ENCODE measurements at places on chromosomes 6 and 20. TPM values are rescaled to one million over a fixed set of nuclear protein-coding genes. Genes with fewer than 3 reads are reported as not detected.

The GPR63 gene
- 0.71 TPM for total RNA-seq

The C20orf173 gene
- total RNA-seq = not detected

The SLC52A3 gene
- total RNA-seq = 1.1 TPM

The CEP85L gene
- total RNA-seq = 11.0 TPM

The PLCB4 gene
- total RNA-seq = 6.6 TPM

The SLCO4A1 gene
- 72.4 TPM for total RNA-seq

The PKIB gene
- total RNA-seq = 3.2 TPM

The CITED2 gene
- total RNA-seq = 275 TPM

The XKR7 gene
- 0.06 TPM for total RNA-seq

The TMEM170B gene
- 12.4 TPM for total RNA-seq

The C6orf163 gene
- total RNA-seq = 4.2 TPM

- no peaks in the 10 kb centered on the region for H3K36me3 ChIP-seq
- no peaks in the 10 kb centered on the region for H3K27me3 ChIP-seq
- no peaks in the 10 kb centered on the region for H3K4me1 ChIP-seq
- no peak overlapping the region for H3K4me3 ChIP-seq
- no peak overlapping the region for H3K27ac ChIP-seq
Measured at GRCh38 chr20:24158281-24158680, 169.7 kb upstream of the GGTLC1 start.

DNA sequence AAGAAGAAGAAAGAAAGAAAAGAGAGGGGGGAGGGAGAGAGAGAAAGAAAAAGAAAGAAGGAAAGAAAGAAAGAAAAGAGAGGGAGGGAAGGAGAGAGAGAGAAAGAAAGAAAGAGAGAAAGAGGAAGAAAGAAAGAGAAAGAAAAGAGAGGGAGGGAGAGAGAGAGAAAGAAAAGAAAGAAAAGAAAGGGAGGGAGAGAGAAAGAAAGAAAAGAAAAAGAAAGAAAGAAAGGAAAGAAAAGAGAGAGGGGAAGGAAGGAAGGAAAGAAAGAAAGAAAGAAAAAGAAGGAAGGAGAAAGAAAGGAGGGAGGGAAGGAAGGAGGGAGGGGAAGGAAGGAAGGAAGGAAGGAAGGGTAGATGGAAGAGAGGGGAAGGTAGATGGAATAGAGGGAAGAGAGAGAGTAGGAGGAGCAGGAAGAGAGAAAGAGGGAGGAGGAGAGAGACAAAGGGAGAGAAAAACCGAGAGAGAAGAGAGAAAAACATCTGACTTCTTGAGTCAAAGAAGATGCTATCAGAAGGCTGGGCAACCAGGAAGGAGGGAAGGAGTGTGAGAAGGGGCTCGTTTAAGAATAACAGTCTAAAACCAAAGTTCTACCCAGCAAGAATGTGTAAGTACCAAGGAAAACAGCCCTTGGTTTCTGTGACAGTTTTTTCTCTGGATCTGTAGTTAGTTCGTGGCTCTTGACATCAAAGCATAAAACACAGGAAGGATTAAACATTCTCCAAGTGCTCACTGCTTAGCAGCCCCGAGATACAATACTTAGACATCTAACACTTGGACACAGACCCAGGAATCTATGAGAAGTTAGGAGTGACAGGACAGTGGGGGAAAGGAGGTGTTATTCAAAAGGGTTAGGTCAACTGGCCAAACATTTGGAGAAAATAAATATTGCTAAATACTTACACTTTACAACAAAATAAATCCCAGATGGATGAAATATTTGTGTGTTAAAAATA is 131.9 kb upstream of the STMND1 start:
- H3K4me3 ChIP-seq = no peak overlapping the region
- DNase-seq = no peak
- H3K27ac ChIP-seq = no peak overlapping the region
- H3K4me1 ChIP-seq = peaks cover 5% of the 10 kb centered on the region
- no peaks in the 10 kb centered on the region for H3K27me3 ChIP-seq
- no peaks in the 10 kb centered on the region for H3K36me3 ChIP-seq

DNA sequence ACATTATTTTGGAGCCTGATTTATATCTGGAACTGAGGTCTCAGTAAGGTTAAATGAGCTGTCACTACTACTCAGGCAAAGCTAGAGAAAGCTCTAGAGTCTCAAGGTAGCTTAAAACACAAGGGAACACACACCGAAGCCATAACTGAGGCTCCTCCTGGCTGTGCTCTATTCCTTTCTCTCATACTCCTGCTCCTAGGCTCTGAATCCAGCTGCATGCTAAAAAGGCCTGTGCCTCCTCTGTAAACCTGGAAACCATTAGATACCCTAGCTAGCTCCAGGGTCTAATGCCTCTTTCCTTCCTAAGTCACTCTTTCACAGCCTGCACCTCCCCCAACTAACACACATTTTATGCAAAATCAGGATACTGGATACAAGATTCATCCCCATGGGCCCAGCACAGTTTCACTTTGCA is 17.1 kb downstream of the RIPOR2 start:
- peaks cover 4% of the 10 kb centered on the region for H3K4me1 ChIP-seq
- no peak overlapping the region for H3K4me3 ChIP-seq
- no peak overlapping the region for H3K27ac ChIP-seq
- no peaks in the 10 kb centered on the region for H3K36me3 ChIP-seq

DNA sequence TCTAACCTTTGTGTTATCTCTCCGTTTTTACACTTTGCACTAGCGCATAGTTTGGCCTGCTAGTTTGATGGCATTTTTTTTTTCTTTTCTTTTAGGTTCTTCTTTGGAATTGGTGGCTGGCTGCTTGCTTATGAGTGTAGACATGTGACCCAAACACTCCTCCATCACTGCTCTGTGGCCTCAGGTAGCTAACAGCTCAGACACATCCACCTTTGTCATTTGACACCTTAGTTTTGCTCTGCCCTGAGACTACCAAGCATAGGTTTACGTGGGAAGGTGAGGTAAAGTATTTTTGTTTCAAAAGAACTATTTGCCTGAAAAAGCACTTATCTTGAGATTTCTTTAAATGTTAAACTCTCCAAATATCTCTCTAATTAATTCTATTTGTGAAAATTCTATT is 368.4 kb upstream of the MAP3K7 start:
- no peaks in the 10 kb centered on the region for H3K36me3 ChIP-seq
- no peaks in the 10 kb centered on the region for H3K27me3 ChIP-seq
- H3K27ac ChIP-seq = no peak overlapping the region
- no peak for DNase-seq
- no peaks in the 10 kb centered on the region for H3K4me1 ChIP-seq

DNA sequence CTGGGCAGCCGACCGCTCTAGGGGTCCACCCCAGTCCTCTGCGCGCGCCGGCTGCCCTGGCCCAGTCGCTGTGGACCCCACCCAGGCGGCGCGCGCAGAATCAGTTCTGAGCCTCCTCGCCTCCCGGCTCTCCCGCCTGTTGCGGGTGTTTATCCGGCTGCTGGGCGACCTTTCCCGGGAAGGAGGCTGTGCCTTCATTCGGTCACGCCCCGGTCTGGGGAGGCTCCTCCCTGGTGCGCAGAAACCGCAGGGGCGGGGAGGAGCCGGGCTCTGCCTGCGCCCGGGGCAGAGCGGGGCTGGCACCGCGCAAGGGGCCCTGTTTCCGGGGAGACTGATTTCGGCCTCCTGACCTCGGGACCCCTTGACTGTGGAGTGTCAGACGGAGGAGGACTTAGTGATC is 80.8 kb upstream of the EYS start:
- DNase-seq = no peak
- no peak overlapping the region for H3K4me3 ChIP-seq
- no peaks in the 10 kb centered on the region for H3K4me1 ChIP-seq
- H3K27ac ChIP-seq = no peak overlapping the region

- H3K27me3 ChIP-seq = no peaks in the 10 kb centered on the region
- H3K36me3 ChIP-seq = no peaks in the 10 kb centered on the region
- no peak for DNase-seq
- no peak overlapping the region for H3K27ac ChIP-seq
- H3K4me3 ChIP-seq = no peak overlapping the region
Measured at GRCh38 chr20:6673071-6673470, 94.4 kb upstream of the BMP2 start.

GRCh38 chr20:45685896-45686295 is 15.9 kb upstream of the WFDC11 start:
- H3K4me3 ChIP-seq = no peak overlapping the region
- no peaks in the 10 kb centered on the region for H3K27me3 ChIP-seq
- H3K27ac ChIP-seq = no peak overlapping the region
- no peaks in the 10 kb centered on the region for H3K4me1 ChIP-seq
- DNase-seq = no peak

GRCh38 chr6:159897603-159898002 is 6.8 kb downstream of the MAS1 start:
- no peaks in the 10 kb centered on the region for H3K36me3 ChIP-seq
- H3K27ac ChIP-seq = no peak overlapping the region
- peaks cover 10% of the 10 kb centered on the region for H3K27me3 ChIP-seq

- H3K4me1 ChIP-seq = no peaks in the 10 kb centered on the region
- H3K27me3 ChIP-seq = no peaks in the 10 kb centered on the region
- H3K36me3 ChIP-seq = peaks cover 91% of the 10 kb centered on the region
- no peak overlapping the region for H3K4me3 ChIP-seq
- no peak for DNase-seq
Measured at GRCh38 chr20:58700823-58701222, 8.2 kb downstream of the NPEPL1 start.

DNA sequence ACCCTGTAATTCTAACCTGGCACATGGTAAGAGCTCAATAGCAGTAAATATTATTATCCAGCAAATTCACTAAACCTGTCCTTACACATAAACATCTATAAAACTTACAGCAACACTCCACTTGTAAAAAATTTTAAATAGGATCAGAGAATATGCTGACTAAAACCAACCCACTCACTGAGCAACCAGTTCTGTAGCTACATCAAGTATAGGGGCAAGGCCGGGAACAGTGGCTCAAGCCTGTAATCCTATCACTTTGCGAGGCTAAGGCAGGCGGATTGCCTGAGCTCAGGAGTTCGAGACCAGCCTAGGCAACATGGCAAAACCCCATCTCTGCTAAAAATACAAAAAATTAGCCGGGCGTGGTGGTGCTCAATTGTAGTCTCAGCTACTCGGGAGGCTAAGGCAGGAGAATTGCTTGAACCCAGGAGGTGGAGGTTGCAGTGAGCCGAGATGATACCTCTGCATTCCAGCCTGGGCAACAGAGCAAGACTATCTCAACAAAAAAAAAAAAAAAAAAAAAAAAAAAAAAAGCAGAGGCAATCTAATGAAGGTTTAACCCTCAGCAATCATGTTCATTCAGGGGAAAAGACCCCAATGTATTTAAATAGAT is 6.8 kb downstream of the STAU1 start:
- H3K4me3 ChIP-seq = no peak overlapping the region
- H3K36me3 ChIP-seq = peaks cover 19% of the 10 kb centered on the region
- peaks cover 57% of the 10 kb centered on the region for H3K4me1 ChIP-seq
- H3K27me3 ChIP-seq = no peaks in the 10 kb centered on the region

GRCh38 chr6:43434943-43435342 is 7.6 kb downstream of the ABCC10 start:
- no peaks in the 10 kb centered on the region for H3K27me3 ChIP-seq
- DNase-seq = no peak
- peaks cover 69% of the 10 kb centered on the region for H3K36me3 ChIP-seq
- H3K4me1 ChIP-seq = peaks cover 17% of the 10 kb centered on the region
- H3K27ac ChIP-seq = no peak overlapping the region
- H3K4me3 ChIP-seq = no peak overlapping the region

DNA sequence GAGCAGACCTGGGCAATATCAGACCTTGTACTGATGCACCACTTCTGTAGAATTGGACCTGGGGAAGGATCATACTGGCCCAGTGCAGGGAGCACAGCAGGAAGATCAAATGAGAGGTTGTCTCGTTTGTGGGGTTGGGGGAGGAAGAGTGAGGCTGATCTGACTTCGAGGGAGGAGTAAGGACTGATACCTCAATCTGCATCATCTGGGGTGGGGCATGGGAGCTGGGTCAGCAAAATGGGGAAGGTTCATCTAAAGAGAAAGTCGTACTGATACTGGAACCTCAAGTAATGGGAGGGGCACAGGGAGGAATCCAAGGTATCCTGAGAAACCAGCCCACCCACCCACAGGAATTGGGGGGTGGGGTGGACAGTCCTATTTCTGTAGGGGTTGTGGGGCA is 3.7 kb downstream of the RNF39 start:
- peaks cover 40% of the 10 kb centered on the region for H3K4me1 ChIP-seq
- peaks cover 42% of the 10 kb centered on the region for H3K27me3 ChIP-seq
- no peak overlapping the region for H3K27ac ChIP-seq
- H3K36me3 ChIP-seq = peaks cover 24% of the 10 kb centered on the region
- DNase-seq = no peak

GRCh38 chr20:62638679-62639406 is 3.5 kb upstream of the SLCO4A1 start:
- H3K27ac ChIP-seq = no peak overlapping the region
- peaks cover 47% of the 10 kb centered on the region for H3K27me3 ChIP-seq
- H3K36me3 ChIP-seq = no peaks in the 10 kb centered on the region

GRCh38 chr20:50716518-50716917 is 14.9 kb upstream of the PARD6B start:
- H3K27ac ChIP-seq = no peak overlapping the region
- H3K27me3 ChIP-seq = no peaks in the 10 kb centered on the region
- no peaks in the 10 kb centered on the region for H3K4me1 ChIP-seq
- DNase-seq = no peak
- no peak overlapping the region for H3K4me3 ChIP-seq

- H3K4me1 ChIP-seq = peaks cover 46% of the 10 kb centered on the region
- DNase-seq = no peak
- H3K36me3 ChIP-seq = peaks cover 6% of the 10 kb centered on the region
- H3K4me3 ChIP-seq = no peak overlapping the region
- H3K27me3 ChIP-seq = no peaks in the 10 kb centered on the region
Measured at GRCh38 chr20:21323640-21324039, 20.5 kb downstream of the XRN2 start.

GRCh38 chr6:33073431-33073871 is at the start of gene HLA-DPA1:
TSS of gene HLA-DPA1 (minus strand) at chr6:33073649.
- no peaks in the 10 kb centered on the region for H3K27me3 ChIP-seq
- DNase-seq = peak; percentile 54
- H3K36me3 ChIP-seq = peaks cover 12% of the 10 kb centered on the region
- H3K27ac ChIP-seq = peak within 1 kb of the TSS; percentile 78
- H3K4me3 ChIP-seq = peak within 1 kb of the TSS; percentile 63
- H3K4me1 ChIP-seq = peaks cover 36% of the 10 kb centered on the region

- DNase-seq = no peak
- H3K4me1 ChIP-seq = peaks cover 3% of the 10 kb centered on the region
- peaks cover 37% of the 10 kb centered on the region for H3K27me3 ChIP-seq
- peak overlapping the region; percentile 34 for H3K4me3 ChIP-seq
- H3K27ac ChIP-seq = no peak overlapping the region
Measured at GRCh38 chr6:127518191-127518709, 885 bp downstream of the MTCL3 start.

GRCh38 chr6:8181951-8182845 is 79.8 kb upstream of the EEF1E1 start:
- no peak overlapping the region for H3K4me3 ChIP-seq
- no peaks in the 10 kb centered on the region for H3K36me3 ChIP-seq
- no peak for DNase-seq
- H3K27me3 ChIP-seq = no peaks in the 10 kb centered on the region

GRCh38 chr6:167294651-167295494 is 3.8 kb downstream of the UNC93A start:
- no peaks in the 10 kb centered on the region for H3K36me3 ChIP-seq
- H3K4me3 ChIP-seq = no peak overlapping the region
- no peak overlapping the region for H3K27ac ChIP-seq
- no peaks in the 10 kb centered on the region for H3K4me1 ChIP-seq

DNA sequence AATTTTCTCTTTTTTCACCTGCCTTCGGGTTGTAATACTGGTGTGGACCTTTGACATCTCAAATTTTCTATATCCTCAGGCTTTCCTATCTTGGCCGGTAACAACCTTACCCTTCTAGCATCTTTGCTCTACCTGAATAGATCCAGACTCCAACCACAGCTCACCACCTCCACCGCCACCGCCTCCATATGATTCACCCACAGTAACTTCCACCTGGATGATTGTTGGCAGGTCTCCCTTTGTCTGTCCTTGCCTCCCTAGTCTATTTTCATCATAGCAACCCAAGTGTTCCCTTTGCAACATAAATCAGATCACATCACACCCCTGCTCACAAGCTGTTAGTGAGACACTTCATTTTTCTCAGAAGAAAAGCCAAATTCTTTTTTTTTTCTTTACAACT is 525.8 kb upstream of the POU3F2 start:
- H3K4me1 ChIP-seq = no peaks in the 10 kb centered on the region
- no peaks in the 10 kb centered on the region for H3K36me3 ChIP-seq
- no peak for DNase-seq
- H3K27ac ChIP-seq = no peak overlapping the region
- H3K4me3 ChIP-seq = no peak overlapping the region

Measured in lower lobe of right lung (tissue), 2 donors.